Stimulated activated CD4-positive, alpha-beta T cell treated with anti-CD3 and anti-CD28 coated beads, Interleukin-1b, Interleukin-23, amount 100 ng/mL, for 48 hours (primary cell): ENCODE measurements at places on chromosomes 5 and 9.

DNA sequence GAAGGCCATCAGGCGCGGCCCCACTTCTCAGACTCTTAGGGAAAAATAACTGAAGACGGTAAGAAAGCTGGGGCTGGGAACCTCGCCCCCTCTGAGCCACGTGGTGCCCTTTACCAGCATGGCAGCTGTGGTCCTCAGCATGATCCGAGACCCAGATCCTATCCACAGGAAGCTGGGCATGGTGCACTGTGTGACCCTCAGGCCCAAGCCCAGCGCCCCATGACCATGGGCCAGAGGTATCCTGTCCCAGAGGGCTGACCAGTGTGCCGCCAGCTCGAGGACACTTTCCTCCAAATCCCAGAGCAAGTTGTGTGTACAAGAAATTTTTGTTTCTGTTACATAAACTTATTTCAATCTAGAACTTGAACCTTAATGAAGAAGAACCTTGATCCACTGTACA is 28.1 kb downstream of the TERT start:
- DNase-seq, result no peak

- DNase-seq, result no peak
Measured at GRCh38 chr5:158387499-158387898, 528.6 kb upstream of the CLINT1 start.

- no peak for DNase-seq
Measured at GRCh38 chr5:100590867-100591266, 55.7 kb downstream of the FAM174A start.

GRCh38 chr5:111942661-111943401 is 185.8 kb upstream of the NREP start:
- no peak for DNase-seq
